ENCODE measurements at places on chromosomes 12 and 14.
A peak's percentile ranks its signal among the peaks of the same experiment; 100 is the strongest.

- DNase-seq = no peak
Observed at GRCh38 chr12:835754-836518, 83.6 kb downstream of the WNK1 start.

- DNase-seq = no peak
Observed at GRCh38 chr12:52798003-52798670, 2.2 kb upstream of the KRT3 start.

- no peak for DNase-seq
Observed at GRCh38 chr12:58364389-58365086, 423.2 kb downstream of the ATP23 start.

GRCh38 chr14:100350276-100350926 is 27.3 kb downstream of the SLC25A47 start:
- no peak for DNase-seq

- DNase-seq = no peak
Observed at GRCh38 chr12:16218934-16219751, 58.3 kb downstream of the SLC15A5 start.

DNA sequence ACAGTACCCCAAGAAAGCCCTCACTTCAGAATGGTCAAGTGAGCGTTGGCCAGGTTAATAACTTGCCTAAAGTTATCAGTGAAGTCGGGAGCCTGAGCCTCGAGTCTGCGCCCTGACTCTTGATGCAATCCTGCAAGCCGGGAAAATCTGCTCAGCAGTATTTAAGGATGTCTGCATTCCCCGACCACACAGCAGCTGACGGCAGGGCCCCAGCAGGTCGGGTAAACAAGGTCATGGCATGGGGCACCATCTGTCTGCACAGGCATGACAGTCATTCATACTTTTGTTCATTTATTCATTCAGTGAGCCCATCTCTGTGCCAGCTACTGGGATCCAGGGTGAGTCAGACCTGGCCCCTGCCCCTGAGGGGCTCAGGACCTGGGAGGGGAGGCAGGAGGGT is 11.1 kb downstream of the ABCB9 start:
- DNase-seq = no peak

DNA sequence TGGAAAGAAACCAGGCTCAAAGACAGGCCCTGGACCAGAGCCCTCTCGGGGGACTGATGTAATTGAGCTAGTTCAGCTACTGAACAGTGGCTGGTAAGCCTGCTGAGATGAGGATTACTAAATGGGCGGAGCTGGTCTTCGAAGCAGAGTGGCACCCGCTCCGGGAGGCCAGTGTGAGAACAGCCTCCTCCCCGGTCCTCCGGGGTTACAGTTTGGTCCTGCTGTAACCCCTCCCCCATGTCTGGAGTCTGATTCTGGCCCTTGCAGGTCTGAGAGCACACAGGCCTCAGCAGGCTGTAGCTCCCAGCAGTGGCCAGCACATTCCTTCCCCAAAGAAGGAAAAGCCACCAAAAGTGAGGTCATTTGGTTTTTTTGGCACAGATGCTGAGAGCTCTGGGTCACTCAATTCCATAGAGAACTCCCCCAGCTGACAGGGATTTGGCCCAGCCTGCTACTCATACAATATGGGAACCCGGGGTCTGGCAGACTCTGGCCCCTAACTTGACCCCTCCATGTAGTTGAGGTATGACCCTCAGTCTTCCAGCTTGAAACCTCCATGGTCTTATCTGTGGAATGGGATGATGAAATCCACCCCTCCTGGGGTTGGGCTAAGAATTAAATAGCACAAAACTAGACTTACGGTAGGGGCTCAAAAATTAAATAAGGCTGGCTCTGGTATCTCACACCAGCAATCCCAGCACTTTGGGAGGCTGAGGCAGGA is 39.0 kb downstream of the ACTN1 start:
- no peak for DNase-seq

- no peak for DNase-seq
Observed at GRCh38 chr14:100155756-100156616, 3.5 kb downstream of the DEGS2 start.

DNA sequence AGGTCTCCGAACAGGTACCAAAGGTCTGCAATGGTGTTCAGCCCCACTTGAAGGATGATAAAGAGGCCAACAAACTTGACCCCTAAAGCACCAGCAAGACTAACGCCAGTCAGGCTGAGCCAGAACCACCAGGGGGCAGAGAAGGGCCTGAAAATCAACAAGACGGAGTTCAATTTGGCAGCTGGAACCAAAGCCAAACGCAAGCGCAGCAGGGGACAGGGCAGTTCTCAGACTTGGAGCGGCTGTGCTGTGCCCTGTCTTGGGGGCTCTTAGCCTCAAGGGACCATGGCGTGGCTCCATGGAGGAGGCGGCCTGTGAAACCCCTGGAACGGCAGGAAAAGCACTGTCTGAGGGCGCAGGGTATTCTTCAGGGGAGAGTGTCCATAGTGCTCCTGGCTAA is 19.6 kb downstream of the POMT2 start:
- peak; percentile 44 for DNase-seq

GRCh38 chr14:95516554-95517181 is at the start of gene SYNE3:
Gene SYNE3 (minus strand): TSS chr14:95516650. CDS start chr14:95475821, 40,829 bp downstream.
- peak; percentile 45 for DNase-seq

GRCh38 chr14:56580221-56580711 is 668 bp downstream of the TMEM260 start:
- DNase-seq = no peak

GRCh38 chr12:92224685-92225331 is 79.2 kb upstream of the BTG1 start:
- DNase-seq = no peak

- no peak for DNase-seq
Observed at GRCh38 chr12:40168868-40169267, 55.9 kb upstream of the LRRK2 start.

GRCh38 chr12:95859947-95860850 is 1.4 kb downstream of the SNRPF start:
- DNase-seq = no peak

DNA sequence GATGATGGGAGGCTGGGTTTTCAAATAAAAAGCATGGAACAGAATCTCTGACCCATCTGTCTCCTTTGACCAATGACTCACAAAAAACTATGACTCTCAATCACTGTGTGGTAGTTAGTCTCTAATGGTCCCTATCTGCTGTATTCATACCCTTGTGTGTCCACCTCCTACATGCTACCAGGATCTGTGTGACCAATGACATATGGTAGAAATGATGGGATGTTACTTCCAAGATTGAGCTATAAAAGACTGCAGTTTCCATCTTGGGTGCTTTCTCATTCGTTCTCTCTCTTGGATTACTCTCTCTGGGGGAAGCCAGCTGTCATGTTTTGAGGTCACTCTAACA is 144.7 kb upstream of the BTG1 start:
- DNase-seq = no peak

GRCh38 chr14:104507443-104507842 is 72.1 kb upstream of the C14orf180 start:
- no peak for DNase-seq

DNA sequence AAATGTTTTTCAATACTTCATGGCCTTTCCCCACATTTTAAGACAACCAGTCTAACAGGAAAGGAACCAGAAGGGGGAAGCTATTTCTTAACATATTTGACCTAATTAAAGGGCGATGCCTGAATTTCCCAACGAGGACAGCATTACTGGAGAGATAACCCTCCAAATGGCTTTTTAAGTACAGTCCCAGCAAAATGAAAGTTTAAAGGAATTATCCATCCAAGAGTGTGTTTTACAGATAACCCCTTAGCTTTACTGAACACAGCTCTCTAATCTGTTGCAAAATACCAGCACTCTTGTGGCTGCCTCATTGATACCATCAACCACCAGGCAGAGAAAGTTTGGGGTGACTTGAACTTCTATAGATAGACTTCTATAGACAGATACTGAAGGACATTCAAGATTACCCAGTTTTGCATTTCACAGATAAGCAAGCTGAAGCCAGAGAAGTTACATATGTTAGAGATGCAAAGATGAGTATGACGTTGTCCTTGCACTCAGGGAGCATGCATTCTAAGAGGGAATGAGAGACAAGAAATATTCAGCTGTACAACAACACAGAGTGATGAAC is 41.3 kb upstream of the DUSP6 start:
- DNase-seq = no peak

GRCh38 chr12:75703131-75703530 is 191.7 kb upstream of the KRR1 start:
- DNase-seq = no peak

- DNase-seq = no peak
Observed at GRCh38 chr12:46364777-46365580, 7.6 kb downstream of the SLC38A2 start.

DNA sequence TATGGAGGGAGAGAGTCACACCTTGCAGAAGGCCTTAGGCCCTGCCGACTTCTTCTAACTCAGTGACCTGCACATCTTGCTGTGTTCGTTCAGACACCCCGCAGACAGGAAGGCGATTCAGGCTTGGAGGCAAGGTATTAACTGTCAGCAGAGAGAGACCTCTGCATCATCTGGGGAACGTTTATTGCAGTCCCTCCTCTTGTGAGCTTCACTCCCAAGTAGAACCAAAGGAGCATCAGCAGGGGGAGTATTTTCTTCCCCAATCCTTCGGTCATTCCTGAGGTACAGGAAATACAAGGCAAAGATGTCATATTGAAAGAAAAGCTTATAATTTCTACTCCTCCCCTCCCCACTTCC is 217.9 kb downstream of the CRADD start:
- DNase-seq = no peak

- DNase-seq = no peak
Observed at GRCh38 chr12:117892441-117892840, 76.3 kb downstream of the KSR2 start.

- DNase-seq = no peak
Observed at GRCh38 chr12:50505675-50506530, 1.1 kb downstream of the DIP2B start.

DNA sequence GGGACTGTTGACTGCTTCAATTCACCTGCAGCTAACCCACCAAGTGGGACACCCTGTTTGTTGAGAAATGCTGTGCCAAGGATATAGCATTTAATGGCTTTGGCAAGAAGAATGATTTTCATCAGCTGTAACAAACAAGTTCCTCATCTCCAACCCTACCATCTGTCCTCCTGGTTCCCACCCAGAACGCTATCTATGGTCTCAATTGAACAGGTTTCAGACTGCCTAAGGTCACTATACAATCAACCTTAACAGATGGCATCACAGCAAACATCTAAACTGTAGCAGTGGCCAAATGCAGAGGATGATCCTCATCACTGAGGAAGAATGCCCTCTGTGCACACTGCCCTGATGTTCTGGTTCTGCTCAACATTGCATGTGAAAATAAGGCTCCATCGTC is 546.2 kb upstream of the FOXG1 start:
- DNase-seq = no peak

GRCh38 chr12:121452985-121453360 is 53.1 kb downstream of the RNF34 start:
- DNase-seq = no peak

DNA sequence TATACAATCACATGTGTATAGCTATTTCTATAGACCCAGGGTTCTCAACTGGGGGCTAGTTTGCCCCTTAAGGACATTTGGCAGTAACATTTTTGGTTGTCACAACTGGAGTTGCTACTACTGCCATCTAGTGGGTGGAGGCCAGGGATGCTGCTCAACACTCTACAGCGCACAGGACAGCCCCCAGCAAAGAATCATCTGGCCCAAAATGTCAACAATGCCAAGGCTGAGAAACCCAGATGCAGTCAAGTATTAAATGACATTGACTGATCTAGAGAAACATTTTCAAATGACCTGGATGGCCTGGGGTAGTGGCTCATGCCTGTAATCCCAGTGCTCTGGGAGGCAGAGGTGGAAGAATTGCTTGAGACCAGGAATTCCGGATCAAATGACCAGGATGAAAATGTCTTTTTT is 5.8 kb downstream of the WSB2 start:
- peak; percentile 61 for DNase-seq

DNA sequence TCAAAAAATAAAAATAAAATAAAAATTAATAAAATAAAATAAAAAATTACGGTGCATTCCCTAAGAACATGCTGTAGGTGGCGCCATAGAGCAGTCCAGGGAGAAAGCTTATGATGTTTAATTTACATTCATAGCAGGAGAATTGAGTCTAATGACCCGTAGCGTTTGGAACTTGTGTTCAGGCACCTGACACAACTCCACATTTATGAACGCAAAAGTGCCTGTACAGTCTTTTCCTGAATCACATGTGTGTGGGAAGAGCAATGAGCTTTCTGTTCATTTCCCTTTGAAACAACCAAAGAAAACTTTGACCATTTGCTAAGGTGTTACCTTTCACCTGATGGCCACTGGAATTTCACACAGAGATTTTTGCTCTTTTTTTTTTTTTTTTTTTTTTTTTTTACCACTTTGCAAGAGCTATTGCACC is 60.6 kb upstream of the KCNA1 start:
- no peak for DNase-seq

GRCh38 chr12:126492181-126492580 is 1426.9 kb downstream of the AACS start:
- DNase-seq = no peak

DNA sequence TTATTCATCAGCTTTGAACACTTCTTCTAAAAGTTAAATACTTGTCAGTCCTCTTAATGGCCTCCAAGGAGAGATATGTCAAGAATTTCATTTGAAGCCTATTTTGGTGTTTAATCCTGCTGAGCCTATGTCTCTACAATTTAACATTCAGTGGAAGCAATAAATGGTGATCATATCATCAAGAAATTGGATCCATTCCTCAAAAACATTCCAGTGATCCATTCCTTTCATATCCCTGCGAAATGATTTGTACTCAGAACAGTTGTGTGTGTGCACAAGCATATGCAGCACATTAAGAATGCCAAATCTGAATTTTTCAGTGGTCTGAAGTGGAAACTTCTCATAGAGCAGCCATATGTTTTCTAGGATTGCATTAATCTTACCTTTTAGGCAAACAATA is 373.7 kb upstream of the SYT1 start:
- no peak for DNase-seq

DNA sequence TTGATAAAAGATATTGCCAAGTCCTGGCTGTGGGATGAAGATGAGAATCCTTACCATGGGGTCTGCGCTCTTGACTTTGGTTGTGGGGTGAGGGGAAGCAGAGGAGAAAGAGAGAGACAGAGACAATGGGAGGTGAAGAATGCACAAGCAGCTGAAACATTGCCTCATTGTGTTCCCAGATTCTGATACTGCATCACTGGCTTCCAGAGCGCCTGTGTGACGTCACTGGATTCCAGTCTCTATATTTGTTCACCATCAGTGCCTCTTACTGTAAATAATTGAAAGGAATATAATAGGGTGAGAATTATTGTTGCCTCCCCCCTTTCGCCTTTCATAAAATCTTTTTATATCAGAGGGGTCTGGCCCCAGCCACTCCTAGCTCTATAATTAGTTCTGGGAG is 188.9 kb upstream of the NTF3 start:
- DNase-seq = no peak

Data from stimulated activated CD4-positive, alpha-beta T cell treated with anti-CD3 and anti-CD28 coated beads, Interleukin-12 subunit alpha, Interleukin-12 subunit beta, amount 100 ng/mL, for 4 hours (primary cell).